NCI-H1436 treated with DMSO at 0.1 percent for 48 hours (cell line): ENCODE measurements at places on chromosomes 5 and 9.

GRCh38 chr9:114385397-114386181 is 2.2 kb downstream of the AKNA start:
- no peak for DNase-seq

DNA sequence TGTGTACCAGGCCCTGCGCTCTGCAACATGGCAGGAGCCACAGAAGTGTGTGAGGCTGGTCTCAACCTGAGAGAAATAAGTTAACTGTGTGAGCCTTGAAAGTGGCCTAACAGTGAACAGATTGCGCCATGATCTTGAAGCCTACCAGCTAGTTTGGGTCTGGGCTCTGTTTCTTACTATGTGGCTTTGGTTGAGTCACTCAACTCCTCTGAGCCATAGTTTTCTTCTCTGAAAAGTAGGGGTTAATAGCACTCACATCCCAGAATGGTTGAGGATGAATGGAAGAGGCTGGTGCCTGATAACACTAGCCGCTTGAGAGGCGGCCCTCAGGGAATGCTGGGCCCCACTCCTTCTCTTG is 121.5 kb downstream of the RGS3 start:
- DNase-seq: no peak

DNA sequence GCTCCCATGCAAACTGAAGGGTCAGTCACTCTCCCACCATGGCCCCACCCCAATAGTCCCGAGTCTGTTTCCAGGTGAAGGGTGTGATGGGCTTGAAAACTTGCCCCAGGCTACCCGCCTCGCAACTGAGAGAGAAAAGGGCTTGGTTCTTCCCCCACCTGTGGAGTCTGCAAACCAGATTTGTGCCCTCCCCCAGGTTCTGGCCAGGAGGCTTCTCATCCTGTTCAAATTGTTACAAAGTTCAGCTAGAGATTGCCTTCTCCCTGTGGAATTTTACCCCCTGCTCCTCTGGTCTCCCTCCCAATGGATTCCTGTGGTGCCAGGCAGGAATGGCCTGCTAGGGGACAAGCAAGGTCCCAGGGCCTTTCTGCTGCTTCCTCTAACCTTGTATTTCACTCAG is 93.1 kb upstream of the ACO1 start:
- DNase-seq: no peak

GRCh38 chr9:72363236-72363635 is 1.8 kb downstream of the ZFAND5 start:
- DNase-seq: no peak

- DNase-seq: no peak
Measured at GRCh38 chr9:132182314-132183091, 20.6 kb downstream of the NTNG2 start.

DNA sequence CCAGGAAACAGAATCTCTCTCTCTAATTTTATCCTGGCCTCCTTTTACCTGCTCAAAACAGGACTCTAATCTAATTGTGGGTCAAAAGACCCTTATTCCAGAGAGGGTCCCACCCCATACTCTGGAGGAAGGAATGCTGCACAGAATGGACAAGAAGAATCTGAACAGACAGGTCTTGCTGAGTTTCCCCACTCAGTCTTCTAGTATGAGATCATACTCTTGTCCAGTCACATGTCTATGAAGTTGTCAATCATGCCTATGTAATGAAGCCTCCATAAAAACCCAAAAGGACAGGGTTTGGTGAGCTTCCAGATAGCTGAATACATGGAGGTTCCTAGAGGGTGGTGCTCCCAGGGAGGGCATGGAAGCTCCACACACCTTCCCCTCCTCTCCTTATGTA is 123.9 kb upstream of the FER start:
- no peak for DNase-seq

DNA sequence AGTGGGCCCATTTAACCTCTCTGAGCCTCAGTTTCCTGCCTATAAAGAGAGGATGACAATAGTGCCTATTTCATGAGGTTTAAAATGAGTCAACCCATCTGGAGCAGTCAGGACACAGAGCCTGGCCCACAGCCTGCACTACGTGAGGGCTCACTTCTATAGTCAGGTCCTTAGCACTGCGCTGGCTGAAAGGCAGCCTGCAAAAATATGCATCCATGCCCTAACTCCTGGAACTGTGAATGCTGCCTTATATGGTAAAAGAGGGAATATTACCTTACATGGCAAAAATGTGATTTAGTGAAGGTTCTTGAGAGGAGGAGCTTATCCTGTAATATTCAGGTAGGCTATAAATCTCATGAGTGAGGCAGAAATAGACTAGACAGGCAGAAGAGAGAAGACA is 98.5 kb downstream of the GABBR2 start:
- no peak for DNase-seq

DNA sequence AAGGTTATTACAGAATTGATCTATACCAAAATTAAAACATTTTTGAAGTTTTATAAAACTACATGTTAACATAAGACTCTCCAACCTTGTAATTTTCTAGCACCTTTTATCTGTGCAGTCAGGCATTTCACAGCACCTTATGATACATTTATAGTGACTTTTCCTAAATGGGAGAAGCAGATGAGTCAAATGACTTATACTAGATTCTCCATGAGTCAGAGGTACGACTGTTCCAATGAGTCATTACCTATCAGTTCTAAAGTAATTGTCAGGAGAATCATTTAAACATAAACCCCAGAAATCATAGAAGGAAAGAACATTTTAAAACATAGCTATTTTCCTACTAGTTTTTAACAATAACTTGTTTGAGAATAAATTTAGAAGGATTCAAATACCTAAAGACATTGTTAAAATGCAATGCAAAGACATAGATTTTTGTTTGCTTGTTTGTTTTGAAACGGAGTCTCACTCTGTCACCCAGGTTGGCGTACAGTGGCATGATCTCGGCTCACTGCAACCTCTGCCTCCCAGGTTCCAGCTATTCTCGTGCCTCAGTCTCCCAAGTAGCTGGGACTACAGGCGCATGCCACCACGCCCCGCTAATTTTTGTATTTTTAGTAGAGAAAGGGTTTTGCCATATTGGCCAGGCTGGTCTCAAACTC is 34.7 kb upstream of the DMXL1 start:
- DNase-seq: no peak

GRCh38 chr9:16120231-16120641 is 567.4 kb downstream of the CCDC171 start:
- no peak for DNase-seq

DNA sequence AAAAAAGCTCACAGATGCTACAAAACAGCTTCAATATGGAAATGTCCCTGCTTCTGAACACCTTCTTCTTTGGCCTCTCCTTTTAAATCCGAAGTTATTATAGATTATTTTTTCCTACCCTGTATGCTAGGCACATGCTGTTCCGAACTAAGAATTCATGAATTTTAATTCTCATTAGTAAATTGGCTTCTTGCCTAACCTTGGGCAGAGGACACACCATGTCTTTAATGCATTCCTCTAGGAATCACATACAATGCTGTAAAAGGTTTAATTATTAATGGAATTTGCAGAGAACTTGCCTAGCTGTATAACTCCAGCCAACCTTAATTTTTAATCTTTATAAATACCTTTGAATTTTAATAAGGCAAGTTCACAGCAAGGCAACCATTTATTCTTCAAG is 234.4 kb downstream of the NTRK2 start:
- DNase-seq: no peak

- DNase-seq: no peak
Measured at GRCh38 chr5:67065237-67065636, 131.4 kb downstream of the CD180 start.

DNA sequence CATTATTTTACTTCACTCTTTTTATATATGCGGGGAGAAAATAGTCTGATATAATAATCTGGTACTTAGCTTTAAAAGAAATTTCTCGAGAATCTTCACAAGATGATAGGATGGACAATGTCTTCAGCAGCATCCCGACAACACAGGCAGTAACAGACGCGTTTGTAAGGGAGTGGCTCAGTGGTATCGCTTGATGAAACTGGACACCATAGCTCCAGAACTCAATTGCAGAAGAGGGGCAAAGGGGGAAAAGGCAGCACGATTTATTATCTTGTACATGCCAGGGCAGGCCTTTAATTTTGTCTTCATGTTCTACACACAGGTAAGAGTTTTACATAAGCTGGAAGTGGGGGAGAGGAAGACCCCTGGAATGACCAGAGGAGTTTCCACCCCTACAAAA is 15.7 kb downstream of the IL4 start:
- DNase-seq: no peak

GRCh38 chr9:98085944-98086343 is 29.4 kb downstream of the NANS start:
- peak; percentile 25 for DNase-seq

GRCh38 chr5:141355641-141356040 is 820 bp downstream of the PCDHGA4 start:
- DNase-seq: no peak

DNA sequence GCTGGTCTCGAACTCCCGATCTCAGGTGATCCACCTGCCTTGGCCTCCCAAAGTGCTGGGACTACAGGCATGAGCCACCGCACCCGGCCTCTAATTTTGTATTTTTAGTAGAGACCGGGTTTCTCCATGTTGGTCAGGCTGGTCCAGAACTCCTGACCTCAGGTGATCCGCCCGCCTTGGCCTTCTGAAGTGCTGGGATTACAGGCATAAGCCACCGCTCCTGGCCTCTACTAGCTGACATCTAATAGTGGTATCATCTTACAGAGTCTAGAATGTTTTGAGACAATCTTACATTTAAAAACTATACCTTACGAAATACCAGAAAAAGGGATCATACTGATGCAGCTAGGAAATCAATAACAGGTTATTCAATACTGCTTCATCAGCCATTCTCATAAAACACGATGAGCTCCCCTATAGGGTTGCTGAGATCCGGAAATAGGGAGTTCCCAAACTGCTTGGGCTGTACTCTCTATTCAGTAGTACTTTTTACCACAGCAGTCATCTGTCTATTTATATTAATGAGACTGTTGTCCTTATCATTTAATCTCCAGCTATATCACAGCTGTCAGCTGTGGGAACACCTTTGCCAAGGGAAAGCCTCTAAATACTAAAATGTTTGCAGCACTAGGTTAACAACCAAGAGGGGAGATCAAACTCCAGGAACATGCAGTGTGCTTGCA is 8.1 kb upstream of the UBE2D2 start:
- no peak for DNase-seq

DNA sequence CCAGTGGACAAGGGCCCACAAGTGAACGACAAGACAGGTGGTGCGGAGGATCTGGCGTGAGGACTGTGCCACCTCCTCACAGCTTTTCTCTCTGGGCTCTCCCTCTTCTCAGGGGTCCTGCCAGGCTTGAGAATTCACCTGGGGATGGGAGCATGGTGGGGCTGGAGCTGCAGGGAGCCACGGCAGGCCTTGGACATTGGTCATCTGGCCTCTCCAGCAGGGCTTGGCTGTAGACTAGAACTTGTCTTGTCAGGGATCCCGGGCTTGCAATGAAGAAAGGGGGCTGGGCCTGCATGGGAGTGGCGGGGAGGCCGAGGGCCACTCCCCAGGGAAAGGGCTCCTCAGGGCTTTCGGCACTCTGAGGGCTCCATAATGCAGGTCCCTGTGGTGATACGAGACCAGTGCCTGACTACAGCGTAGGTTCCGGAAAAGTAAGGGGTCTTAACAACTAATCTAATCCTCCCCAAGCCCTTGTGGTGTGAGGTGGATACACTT is 126.7 kb downstream of the MACROH2A1 start:
- no peak for DNase-seq

- DNase-seq: no peak
Measured at GRCh38 chr5:105968981-105969380, 1701.8 kb downstream of the EFNA5 start.

GRCh38 chr9:7176561-7176960 is 418.8 kb downstream of the KDM4C start:
- DNase-seq: no peak

- no peak for DNase-seq
Measured at GRCh38 chr5:73336366-73336765, 112.2 kb downstream of the FOXD1 start.

GRCh38 chr9:129383019-129383560 is 205.0 kb upstream of the IER5L start:
- no peak for DNase-seq
